ENCODE measurements at places on chromosomes 11 and 22. TPM values are rescaled to one million over a fixed set of nuclear protein-coding genes. Genes with fewer than 3 reads are reported as not detected.

- no peak for DNase-seq
These were observed 7.4 kb downstream of the MED17 start for GRCh38 chr11:93791493-93791892.

- DNase-seq = no peak
These were observed 68.7 kb upstream of the AMPD3 start for GRCh38 chr11:10386361-10386760.

GRCh38 chr11:11351042-11351586 lies 1.9 kb downstream of the CSNK2A3 start:
- DNase-seq = no peak

RAB3IL1 gene
- total RNA-seq = 6.6 TPM
